ENCODE measurements at places on chromosomes 5 and 9.

GRCh38 chr5:2779459-2779858, 28.0 kb upstream of the IRX2 start:
- DNase-seq, result no peak

DNA sequence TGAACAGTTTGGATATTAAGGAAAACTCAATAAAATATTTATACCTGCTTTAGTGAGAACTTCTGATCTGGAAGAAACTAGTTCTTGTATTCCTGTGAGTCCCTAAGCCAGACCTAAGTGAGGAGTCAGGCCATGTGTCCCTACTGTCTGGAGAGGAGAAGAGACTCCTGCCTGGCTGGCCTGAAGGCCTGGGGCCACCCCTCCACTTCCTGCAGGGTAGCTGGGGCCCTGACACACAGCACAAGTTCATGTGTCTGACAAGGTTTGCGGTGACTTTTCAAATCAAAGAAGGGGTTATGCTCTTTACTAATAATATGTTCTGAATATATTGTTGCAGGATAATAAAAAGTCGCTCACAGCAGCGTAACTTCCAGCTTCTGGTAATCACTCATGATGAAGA, 16.1 kb upstream of the IL13 start:
- no peak for DNase-seq

GRCh38 chr9:4550777-4551484, 60.7 kb downstream of the SLC1A1 start:
- no peak for DNase-seq

DNA sequence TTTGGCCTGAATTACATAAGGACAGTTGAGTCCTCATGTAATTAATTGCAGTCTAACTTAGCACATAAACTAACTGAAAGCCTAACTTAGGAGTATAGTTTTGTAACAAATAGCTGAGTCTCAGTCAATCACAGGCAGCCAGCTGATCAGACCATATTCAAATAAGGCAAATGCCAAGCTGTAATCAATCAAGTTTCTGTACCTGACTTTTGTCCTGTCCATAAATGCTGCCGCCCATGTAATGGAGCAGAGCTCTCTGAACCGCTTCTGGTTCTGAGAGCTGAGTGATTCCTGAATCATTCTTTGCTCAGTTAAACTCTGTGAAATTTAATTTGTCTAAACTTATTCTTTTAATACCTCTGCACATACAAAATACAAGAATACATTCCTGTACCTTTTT, 104.8 kb downstream of the TSSK1B start:
- DNase-seq, result no peak

- DNase-seq, result no peak
Measured at GRCh38 chr5:138927544-138927943, 52.4 kb upstream of the LRRTM2 start.

DNA sequence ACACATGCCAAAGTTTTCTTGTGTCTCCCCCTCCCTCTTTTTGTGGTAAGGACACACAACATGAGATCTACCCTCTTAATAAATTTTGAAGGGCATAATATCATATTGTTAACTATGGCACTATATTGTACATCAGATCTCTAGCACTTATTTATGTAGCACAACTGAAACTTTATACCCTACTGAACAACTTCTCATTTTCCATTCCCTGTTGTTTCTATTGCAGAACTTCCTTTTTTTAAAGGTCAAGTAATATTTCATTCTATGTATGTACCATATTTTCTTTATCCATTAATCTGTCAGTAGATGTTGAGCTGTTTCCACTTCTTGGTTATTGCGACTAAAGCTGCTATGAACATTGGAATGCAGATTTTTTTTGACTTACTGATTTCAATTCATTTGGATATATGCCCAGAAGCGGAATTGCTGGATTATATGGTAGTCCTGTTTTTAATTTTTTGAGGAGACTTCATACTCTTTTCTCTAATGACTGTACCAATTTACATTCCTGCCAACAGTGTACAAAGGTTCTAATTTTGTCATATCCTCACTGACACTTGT, 305.3 kb downstream of the PRR16 start:
- no peak for DNase-seq

- DNase-seq, result no peak
Measured at GRCh38 chr5:179795049-179795862, 1.5 kb downstream of the LTC4S start.

DNA sequence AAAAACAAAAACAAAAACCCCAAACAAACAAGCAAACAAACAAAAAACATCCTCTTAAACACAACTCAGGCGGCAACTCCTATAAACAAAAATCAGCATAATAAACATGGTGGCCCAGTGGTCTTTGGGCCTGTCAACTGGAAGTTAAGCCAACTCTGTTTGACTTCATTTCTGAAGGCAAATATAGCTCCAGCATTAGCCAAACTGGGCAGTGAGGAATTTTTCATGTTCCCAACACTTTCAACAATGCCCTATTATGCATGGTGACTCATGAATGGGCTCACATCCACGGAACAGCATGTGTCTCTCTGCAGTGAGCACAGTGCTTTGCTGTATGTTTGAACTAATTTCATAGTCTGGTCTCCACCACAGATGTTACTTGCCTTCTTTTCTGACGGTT, 143.9 kb upstream of the STC2 start:
- DNase-seq, result no peak

- DNase-seq, result no peak
Measured at GRCh38 chr9:115057559-115057958, 60.4 kb downstream of the TNC start.

- no peak for DNase-seq
Measured at GRCh38 chr5:104541141-104541785, 978.7 kb upstream of the NUDT12 start.

DNA sequence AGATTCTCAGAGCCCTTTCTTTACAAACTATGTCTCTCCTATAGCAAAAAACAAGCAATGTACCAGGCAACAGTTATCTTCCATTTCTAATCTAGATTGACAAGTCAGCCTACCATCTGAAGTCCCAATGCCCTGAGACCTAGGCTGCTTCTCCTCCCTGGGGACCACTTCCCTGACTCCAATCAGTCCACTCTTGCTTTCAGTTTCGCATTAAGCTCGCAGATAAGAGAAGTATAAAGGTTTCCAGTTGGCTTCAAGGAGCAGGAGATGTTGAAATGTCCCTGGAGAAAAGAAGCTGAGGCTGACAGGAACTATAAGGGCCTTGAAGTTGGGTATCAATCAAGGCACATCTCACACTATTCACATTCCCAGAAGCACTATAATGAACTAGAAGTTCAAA, 32.3 kb downstream of the ERP44 start:
- DNase-seq, result no peak

- no peak for DNase-seq
Measured at GRCh38 chr5:160773646-160774410, 78.2 kb downstream of the ATP10B start.

GRCh38 chr5:140011297-140011802, 31.7 kb downstream of the NRG2 start:
- no peak for DNase-seq

DNA sequence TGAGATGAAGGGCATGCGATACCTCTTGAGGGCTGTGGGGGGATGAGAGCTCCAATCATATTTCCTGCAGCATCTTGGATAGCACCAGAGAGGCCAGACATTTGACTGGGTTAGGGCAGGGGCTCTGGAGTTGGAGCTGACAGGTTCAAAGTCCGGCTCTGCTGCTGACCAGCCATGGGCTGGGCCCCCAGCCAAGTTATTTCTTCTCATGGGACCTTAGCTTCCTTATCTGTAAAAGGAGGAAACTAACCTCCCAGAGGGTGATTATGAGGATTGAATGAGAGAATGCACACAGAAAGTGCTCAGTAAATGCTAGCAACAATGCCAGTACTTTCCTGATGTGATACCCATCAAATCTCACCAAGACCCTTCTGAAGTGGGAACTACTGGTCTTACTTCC, 65.2 kb upstream of the SLC25A51 start:
- DNase-seq, result no peak

DNA sequence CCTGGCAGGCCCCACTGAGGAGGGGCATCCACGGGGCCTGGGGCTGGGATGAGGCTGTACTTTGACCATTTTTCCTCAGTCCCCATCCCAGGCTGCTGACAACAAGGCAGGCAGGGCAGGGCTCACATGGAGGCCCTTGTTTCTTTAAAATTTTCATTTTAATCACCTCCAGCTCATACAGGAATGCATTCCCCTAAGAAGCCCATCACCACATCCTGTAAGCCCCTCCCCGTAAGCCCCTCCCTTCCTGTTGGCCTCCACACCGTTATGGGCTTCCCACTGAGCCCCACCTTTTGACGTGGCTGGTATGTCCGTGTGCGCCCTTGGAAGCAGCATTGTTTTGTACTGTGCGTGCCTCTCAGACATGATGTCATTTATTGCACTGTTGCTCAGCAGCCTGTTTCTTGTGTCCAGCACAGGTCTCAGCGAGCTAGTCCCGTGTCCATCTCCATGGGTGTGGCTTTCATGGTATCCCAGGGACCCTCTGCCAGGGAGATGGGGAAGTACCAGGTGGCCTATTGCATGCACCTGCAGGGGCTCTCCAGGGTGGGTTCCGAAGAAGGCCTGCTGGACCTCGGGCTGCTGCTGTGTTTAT, 22.4 kb downstream of the PHF2 start:
- no peak for DNase-seq

GRCh38 chr5:33538201-33538600, 97.4 kb downstream of the TARS1 start:
- no peak for DNase-seq

All from activated CD8-positive, alpha-beta memory T cell treated with anti-CD3 and anti-CD28 coated beads for 1 hour (primary cell).